IMR-90 (cell line): ENCODE measurements at places on chromosomes 1 and 21. TPM values are rescaled to one million over a fixed set of nuclear protein-coding genes. Genes with fewer than 3 reads are reported as not detected.

DNA sequence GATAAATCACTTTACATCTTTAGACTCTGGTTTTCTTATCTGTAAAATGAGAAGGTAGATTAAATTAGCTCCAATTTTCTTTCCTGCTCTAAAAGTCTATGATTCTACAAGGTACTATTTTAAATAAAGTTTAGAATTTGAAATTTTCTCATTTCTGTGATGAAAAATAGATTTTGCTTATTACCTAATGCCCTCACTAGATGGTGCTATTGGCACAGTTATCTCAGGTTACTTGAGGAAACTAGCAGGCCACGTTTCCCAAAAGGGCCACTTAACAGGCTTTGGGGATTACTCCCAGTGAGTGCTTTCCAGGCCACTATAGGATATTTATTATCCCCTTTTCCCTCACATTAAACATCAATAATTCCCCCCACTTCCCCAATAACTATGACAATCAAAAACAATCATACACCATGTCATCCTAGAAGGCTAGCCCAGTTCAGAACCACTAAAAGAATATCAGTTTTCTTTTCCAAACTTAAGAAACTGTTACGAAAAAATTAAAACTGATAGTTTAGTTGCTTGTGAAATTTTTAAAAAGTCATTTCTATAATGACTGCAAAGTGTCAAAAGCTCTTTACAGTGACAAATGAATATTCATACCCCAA is 30.6 kb downstream of the OMA1 start:
- peak; percentile 85 for DNase-seq

GRCh38 chr21:45572783-45573451 is 30.7 kb upstream of the SLC19A1 start:
- DNase-seq, result no peak

DNA sequence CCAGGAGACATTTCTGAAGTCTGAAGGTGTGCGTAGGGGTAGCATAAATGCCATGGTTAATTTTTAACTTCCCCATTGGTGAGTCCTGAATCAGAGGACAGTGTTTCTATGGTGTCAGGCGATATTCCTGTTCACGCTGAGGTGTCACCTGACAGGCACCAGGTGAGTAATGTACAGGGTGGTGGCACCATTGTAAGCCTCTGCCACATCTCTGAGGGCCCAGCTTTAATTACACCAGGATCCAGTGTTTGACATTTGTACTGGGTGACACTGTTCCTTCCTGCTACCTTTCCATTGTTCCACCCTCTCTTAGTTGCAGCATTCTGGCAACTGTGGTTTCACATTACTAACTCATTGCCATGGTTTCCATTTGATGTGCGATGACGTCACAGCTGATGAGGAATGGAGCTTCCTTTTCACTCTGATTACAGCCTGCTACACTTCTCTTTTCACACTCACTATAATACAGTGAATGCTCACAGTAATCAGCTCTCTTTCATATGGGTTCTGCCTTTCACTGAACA is 40.6 kb upstream of the MARK1 start:
- peak; percentile 20 for DNase-seq

- DNase-seq, result peak; percentile 55
These were observed 52.6 kb upstream of the RC3H1 start for GRCh38 chr1:174074757-174075156.

DNA sequence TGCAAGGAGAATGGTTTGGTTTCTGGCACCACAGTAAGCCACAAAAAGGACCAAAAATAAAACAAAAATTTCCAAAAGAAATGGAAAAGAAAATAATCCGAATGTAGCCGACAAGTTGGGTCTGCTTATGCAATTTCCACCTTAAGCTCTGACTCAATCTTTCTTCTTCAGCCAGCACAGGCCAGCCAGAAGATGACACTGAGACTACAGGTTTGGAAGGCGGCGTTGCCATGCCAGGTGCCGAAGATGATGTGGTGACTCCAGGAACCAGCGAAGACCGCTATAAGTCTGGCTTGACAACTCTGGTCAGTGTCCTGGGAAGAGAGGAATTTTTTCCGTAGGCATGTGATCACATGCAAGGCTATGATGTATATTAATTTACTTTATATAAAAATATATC is 23.4 kb downstream of the PDPN start:
- DNase-seq, result no peak

- no peak for DNase-seq
These were observed 121.8 kb downstream of the TBX15 start for GRCh38 chr1:118866330-118866729.

GRCh38 chr21:46622226-46622625 is 13.2 kb upstream of the PRMT2 start:
- DNase-seq, result no peak

DNA sequence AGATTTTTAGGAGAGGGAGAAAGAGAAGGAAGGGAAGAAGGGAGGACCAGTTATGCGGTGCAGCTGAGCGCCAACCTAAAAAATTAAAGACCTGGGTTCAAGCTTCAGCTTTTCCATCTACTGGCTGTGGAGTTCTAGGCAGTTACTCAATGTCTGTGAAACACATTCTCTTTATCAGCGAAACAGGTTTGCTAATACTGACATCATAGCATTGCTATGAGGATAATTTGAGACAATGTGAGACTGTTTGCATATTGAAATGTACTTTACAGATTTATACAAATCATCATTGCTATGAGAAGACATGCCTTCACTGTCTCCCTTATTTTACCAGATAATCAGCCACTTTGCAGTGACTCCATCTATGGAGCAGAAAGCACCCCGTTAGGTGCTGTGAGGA is 222.9 kb upstream of the SGIP1 start:
- peak; percentile 50 for DNase-seq

GRCh38 chr1:8568837-8569236 is 248.6 kb downstream of the RERE start:
- no peak for DNase-seq

DNA sequence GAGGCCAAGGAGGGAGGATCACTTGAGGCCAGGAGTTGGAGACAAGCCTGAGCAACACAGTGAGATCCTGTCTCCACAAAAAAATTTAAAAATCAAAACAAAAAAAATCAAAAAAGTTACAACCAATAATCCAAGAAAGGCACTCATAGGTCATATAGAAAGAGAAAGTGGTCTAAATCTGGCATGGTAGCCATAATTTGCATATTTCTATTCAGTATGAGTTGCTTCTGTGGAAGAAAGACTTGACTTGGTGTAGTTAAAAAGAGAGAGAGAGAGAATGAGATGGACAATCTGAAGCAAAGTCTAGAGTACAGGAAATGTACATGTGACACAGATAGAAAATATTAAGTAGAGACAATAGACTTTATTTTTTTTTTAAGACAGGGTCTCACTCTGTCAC is 22.5 kb downstream of the JMJD4 start:
- no peak for DNase-seq

GRCh38 chr1:98556521-98557158 is 104.9 kb upstream of the SNX7 start:
- peak; percentile 22 for DNase-seq

DNA sequence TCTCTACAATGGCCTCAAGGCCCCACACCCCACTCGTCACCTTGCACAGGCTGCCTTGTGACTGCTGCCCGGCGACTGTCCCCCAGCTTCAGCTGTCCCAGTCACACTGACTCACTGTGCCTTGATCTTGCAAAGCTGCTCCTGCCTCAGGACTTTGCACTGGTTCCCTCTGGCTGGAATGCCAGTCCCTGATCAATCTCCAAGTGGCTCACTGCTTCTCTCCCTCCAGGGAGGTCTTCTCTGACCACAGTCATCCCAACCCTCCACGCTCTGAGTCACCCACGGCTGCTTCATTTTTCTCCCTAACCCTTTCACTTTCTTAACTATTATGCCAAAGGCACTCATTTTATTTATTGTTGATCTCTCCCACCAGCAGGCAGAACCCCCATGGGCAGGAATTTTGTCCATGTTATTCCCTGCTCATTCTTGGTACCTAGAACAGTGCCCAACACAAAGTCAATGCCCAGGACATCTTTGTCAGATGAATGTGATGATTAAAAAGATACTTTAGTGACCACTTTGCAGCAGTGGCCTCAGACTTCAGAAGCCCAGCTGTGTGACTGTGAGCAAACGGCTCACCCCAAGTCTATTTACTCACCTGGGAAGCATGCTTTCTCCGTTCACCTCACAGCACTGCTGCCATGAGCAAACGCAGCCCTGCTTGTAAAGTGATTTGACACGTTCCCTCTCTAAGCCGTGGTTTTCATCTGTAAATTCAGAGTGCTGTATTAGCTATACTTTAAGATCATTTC is 53.4 kb downstream of the ZBTB18 start:
- DNase-seq, result peak; percentile 93

GRCh38 chr21:43572446-43572845 is 86.8 kb downstream of the HSF2BP start:
- DNase-seq, result no peak

GRCh38 chr1:27966402-27967105 is 6.8 kb downstream of the XKR8 start:
- DNase-seq, result no peak

DNA sequence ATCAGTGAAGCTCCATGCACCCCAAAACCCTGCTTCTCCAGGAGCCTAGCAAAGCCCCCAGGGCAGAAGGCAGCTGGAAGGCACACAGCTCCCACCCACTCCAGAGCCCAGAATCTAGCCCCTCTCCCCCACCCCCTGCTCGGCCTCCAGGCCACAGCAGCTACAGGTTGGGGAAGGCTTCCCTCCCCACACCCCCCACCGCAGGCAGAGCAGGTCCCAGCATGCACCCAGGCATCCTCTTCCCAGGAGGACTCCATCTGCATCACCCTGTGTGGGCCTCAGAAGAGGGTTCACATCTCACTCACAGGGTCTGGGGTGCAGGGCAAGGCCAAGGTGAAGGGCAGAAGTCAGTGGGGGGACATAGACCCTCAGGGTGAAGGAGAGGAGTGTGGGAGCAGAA is 719 bp downstream of the S100A14 start:
- DNase-seq, result no peak

GRCh38 chr1:97942161-97943123 is 21.6 kb upstream of the DPYD start:
- no peak for DNase-seq

GRCh38 chr1:157369808-157370521 is 182.3 kb downstream of the FCRL5 start:
- DNase-seq, result peak; percentile 43

The TNNI3K gene
- polyA plus RNA-seq, result 0.49 and 1.3 TPM in 2 replicates

The DIO1 gene
- not detected in 2 replicates for polyA plus RNA-seq

The FCRL6 gene
- polyA plus RNA-seq, result not detected in 2 replicates

The MRPL39 gene
- polyA plus RNA-seq, result 15.2 and 15.4 TPM in 2 replicates

The TUT4 gene
- 40.0 and 42.7 TPM in 2 replicates for polyA plus RNA-seq

The BARHL2 gene
- polyA plus RNA-seq, result not detected in 2 replicates

The SPRR5 gene
- polyA plus RNA-seq, result not detected in 2 replicates

The USP48 gene
- 17.1 and 25.0 TPM in 2 replicates for polyA plus RNA-seq

The ADGRL4 gene
- 4.5 and 5.0 TPM in 2 replicates for polyA plus RNA-seq

The SLC1A7 gene
- polyA plus RNA-seq, result 0.05 and 0.06 TPM in 2 replicates

The OR2M3 gene
- polyA plus RNA-seq, result not detected in 2 replicates

The NPHS2 gene
- polyA plus RNA-seq, result not detected in 2 replicates
